T follicular helper cell (primary cell): ENCODE measurements at places on chromosomes 11 and 22.

DNA sequence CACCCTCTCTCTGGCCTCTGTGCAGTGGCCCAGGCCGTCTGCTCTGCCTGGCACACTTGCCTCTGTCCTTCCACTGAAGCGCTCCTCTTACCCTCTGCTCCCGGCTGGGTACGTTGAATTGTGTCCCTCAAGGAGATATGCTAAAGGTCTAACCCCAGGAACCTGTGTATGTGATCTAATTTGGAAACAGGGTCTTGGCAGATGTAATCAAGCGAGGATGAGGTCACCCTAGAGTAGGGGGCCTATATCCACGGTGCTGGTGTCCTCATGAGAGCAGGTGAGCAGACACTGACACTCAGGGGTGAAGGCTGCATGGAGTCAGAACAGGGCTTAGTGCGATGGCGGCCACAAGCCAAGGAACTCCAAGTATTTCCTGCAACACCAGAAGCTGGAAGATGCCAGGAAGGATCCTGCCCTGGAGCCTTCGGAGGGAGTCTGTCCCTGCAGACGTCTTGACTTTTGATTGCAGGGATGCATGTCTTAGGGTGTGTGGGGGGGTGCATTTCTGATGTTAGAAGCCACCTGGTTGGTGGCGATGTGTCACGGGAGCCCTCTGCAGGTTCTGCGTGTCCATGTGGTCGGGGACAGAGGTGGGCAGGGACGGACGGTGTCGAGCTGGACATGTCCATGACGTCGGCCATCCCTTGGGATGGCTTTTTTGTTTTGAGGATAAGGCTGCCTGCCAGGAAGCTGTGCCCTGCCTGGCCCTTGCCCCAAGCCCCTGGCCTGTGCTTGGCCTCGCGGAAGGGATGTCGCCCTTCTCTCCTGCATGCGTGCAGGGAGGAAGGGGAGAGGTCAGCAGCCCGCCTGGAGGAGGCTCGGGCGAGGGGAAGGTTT lies 68.6 kb downstream of the LRP5 start:
- DNase-seq = no peak

GRCh38 chr11:104372111-104372510 lies 208.2 kb upstream of the PDGFD start:
- DNase-seq = no peak

- no peak for DNase-seq
These were observed 22.1 kb downstream of the SPATA19 start for GRCh38 chr11:133823211-133823610.

DNA sequence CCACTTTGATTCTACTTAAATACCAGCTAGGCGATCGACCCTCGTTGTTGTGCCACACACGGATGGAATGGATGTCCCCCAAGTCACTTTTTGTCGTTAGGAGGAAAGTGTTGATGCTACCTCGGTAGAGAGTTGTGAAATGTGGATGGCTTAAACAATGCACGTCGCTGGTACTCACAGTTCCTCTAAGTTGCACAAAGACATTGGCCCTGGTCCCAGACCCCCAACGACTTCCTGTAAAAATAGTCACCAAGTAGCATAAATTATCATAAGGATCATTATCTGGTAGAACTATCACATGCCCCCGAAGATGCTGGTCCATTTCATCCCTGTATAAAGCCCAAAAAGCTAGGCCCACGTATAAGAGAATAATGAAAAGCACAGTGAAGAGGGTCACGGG lies 3.8 kb downstream of the PKDREJ start:
- no peak for DNase-seq
